ENCODE measurements at places on chromosomes 7 and 10.

DNA sequence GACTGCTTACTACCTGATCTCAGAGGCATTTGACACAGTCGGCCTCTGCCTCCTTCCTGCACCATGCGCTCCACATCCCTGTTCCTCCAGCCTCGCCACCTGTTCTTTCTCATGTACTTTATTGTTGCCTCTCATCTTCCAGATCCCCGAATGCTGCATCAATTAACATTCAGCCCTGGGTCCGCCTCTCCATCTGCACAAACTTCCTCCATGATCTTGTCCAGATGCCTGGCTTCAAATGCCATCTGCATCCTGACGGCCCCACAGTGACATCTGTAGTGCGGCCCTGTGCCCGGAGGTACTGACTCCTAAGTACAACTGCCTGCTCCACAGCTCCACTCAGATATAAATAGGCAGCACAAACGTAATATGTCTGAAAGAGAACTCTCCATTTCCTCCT lies 51.2 kb upstream of the STK17A start:
- DNase-seq: no peak

GRCh38 chr10:103765981-103766380 lies 89.4 kb downstream of the SH3PXD2A start:
- no peak for DNase-seq

- peak; percentile 82 for DNase-seq
These were observed 315.9 kb upstream of the ETV1 start for GRCh38 chr7:14305233-14305866.

GRCh38 chr7:82449910-82450309 lies 6.3 kb upstream of the CACNA2D1 start:
- no peak for DNase-seq

DNA sequence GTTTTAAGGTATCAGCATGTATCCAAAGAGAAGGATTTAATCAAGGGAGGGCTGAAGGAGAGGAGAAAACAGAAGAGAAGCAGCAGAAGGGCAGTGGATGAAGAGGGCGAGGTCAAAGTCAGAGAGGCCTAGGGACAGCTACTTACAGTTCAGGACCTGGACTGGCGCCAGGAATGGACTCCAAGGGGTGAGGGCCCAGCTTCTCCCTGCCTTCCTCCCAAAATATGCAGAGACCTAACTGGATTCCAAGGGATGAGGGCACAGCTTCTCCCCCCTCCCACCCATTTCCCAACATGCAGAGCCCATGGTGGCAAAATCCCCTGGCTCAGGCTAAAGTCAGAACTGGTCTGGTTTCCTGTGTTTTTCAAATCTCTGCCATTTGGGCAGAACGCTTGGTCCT lies 3.4 kb upstream of the TCF7L2 start:
- DNase-seq: no peak

DNA sequence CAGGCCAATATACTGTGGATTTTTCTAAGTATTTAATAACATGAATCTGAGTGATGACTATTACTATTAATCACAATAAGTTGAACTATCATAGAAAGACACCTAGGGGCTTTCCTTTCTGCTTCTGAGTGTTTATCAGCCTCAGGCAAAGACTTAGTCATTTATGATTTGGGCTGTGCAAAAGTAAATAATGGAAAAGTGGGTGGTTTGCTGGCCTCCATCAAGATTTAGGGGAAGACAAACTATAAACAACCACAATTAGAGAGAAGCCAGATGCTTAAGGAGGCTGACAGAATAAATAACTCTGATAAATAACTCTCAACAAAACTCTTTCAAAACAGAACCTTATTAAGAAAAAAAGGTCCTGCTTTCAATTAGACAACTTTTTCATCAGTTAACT lies 64.7 kb downstream of the MACC1 start:
- no peak for DNase-seq

GRCh38 chr7:757741-758163 lies 30.7 kb upstream of the PRKAR1B start:
- DNase-seq: no peak

- no peak for DNase-seq
These were observed 419.8 kb downstream of the GRID1 start for GRCh38 chr10:85946713-85947326.

DNA sequence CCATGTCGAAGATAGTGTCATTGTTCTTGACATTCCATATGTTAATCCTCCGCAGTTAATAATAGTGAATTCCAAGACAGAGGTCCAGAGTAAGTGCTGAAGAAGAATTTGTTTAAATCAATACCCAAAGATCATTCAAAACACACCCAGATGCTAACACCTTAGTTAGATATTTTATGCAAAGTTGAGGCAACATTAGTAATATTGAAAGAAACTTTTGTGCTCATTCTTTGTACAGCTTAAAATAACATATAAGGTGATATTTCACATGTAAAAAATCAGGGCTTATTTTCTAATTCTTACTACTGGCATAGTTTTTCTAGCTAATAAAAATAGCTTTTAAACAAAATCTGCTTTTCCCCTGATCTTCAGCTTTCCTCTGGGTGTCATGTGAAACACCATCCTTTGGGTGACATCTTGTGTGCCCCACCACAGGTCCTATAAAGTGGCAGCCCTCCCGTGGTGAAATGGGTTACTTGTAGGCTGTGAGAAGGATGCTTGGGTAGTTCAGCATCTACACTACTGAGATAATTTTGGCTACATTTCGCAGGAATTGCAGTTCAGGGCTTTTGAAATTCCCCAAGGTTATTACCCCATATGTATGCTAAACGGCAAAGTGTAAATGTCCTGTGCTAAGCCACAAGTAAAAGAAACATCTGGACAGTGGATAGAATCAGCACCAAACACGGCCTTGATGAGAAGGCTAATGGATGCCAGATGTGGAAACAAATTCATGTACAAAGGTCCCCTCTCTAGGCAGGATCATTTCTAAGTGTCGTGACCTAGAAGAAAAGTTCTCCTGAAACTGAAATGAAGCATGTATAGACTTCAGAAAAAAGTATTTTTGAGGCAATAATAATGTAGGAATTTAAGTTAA lies 105.4 kb downstream of the GRM3 start:
- no peak for DNase-seq

DNA sequence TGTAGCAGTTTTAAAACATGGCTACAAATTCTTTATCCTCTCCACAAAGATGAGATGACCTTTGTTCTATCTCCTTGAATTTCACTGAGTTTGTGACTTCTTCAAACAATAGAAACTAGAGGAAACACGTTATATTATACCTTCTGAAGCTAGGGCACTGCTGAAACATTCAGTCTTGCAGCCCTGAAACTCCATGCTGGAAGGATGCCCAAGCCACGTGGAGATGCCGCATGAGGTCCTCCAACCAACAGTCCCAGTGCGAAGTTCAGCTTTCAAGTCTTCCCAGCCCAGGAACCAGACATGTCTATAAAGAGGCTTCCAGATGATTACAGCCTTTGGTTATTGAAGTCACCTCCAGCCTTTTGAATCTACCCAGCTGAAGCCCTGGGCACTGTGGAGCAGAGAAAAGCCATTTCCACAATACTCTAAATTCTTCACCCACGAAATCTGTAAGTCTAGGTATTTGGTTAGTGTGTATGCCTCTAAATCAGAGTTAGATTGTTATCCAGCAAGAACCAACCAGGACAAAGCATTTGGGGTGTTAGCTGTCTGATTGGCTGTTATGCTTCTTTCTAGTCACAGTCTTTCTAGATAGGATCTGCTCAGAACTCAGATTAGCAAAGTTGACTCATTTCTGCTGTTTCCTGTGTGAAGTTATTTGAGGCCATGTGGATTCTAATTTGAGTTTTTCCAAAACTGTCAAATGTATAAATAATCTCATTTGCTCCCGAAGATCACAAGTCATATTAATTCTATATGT lies 186.5 kb upstream of the TMEM72 start:
- no peak for DNase-seq

- no peak for DNase-seq
These were observed 70.7 kb downstream of the CPVL start for GRCh38 chr7:29075606-29076005.

GRCh38 chr7:134311807-134312206 lies 4.9 kb downstream of the SLC35B4 start:
- no peak for DNase-seq

GRCh38 chr7:92133133-92133736 lies 1.0 kb downstream of the CYP51A1 start:
- DNase-seq: no peak

- no peak for DNase-seq
These were observed 211.3 kb downstream of the MBL2 start for GRCh38 chr10:52561322-52561721.

DNA sequence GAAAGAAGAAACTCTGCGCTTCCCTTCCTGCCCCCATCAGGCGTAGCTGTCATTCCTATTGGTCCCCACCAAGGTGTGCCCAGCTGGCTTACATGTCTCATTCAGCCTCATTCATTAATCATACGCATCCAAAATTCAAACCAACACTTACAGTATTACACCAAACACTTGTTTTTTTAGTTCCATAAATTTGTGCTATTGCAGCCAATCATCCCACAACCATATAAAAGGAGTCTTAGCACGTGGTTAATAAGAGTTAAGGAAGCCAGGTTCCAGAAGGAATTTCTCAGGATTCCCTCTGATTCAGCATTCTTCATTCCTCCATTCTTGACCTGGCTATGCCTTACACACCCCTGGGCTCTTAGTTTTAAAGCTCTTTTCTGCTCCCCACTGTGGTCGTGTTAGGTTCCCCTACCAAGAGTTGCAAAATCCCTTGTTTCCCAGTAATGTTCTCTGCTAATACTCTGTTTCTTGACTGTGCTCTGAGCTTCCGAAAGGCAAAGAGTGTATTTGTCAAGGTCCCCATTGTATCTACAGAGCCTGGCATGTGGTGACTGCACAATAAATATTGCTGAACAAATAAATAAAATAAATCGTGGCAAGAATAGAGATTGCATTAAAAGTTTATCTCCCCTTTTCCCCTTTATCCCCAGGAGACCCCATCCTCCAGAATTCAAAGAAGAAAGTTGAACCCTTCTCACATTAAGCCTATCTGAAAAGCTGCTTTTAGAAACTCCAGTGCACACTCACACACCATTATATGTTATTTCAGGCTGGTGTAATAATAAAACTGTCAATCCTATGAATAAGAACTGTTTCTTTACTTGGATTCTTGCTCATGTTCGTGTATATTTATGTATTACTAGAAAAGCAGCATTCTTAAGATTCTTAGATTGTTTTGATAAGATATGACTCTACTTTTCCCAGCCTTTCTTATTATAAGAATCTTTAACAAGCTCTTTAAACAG lies 514.4 kb downstream of the INHBA start:
- DNase-seq: no peak

GRCh38 chr10:84256510-84257342 lies 11.9 kb downstream of the RGR start:
- peak; percentile 44 for DNase-seq

GRCh38 chr7:23230641-23231101 lies 15.9 kb upstream of the GPNMB start:
- DNase-seq: peak; percentile 36

DNA sequence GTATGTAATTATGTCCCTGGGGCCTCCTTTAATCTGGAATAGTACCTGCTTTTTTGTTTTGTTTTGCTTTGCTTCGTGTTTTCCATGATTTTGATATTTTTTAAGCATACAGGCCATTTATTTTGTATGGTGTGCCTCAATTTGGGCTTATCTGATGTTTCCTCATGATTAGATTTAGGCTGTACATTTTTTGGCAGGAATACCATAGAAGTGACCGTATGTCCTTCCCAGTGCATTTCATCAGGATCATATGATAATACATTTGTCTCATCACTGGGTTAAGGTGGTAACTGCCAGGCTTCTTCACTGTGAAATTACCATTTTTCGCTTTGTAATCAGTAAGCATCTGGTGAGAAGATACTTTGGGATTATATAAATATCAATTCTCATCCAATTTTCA lies 117.8 kb upstream of the SAMD8 start:
- no peak for DNase-seq

GRCh38 chr7:93717217-93717900 lies 142.8 kb upstream of the CALCR start:
- no peak for DNase-seq

GRCh38 chr10:46233181-46233580 lies 53.6 kb upstream of the ANTXRL start:
- DNase-seq: no peak

- no peak for DNase-seq
These were observed 24.5 kb downstream of the UMAD1 start for GRCh38 chr7:7665031-7665430.

DNA sequence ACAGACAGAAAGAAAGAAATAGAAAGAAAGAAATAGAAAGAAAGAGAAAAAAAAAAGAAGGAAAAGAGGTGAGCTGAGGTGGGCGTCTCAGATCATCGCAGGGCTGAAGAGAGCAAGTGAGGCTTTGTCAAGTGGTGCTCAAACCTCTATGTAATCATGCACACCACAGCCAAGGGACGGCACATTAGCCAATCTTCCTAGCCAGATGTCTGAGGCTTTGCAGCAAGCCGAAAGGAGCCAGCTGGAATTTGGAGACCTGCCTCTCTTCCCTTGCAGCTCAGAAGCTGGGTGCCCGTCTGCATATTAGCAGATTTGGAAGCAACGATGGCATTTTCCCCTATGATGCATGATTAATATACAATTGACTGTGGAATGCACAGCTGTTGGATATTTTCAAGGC lies 52.5 kb downstream of the ADRA2A start:
- DNase-seq: no peak

DNA sequence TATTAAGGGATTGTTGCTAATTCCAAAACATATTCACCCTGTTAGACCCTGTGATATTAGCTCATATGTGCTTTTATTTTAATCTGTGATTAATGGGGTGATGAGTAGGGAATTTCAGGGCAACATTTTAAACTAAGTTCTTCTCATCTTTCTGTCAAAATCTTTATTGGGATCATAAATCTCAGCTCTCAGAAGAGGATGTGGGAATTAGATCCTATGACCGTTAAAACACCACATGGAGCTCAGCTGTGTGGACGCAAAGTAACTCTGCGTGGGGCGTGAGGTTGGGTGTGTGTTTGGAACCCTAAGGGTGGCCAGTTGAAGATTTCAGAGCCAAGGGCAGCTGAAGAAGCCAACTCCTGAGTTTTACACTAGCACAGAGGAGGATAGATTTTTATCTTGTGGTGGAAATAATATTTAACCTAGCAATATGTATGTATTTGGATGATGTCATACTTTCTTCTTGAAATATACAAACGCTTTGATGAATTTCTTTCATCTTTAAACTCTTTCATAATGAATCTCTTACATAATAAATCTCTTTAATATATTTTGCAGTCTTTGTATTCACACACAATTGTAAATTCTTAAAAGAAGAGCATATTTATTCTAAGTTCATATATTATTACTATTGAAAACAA lies 64.4 kb downstream of the EPDR1 start:
- no peak for DNase-seq

GRCh38 chr10:89346405-89347254 lies 18.8 kb downstream of the IFIT3 start:
- peak; percentile 19 for DNase-seq

Measured in foreskin melanocyte (primary cell).